Progenitor cell of endocrine pancreas (in vitro differentiated cells): ENCODE measurements at places on chromosomes 7 and 10. TPM values are rescaled to one million over a fixed set of nuclear protein-coding genes. Genes with fewer than 3 reads are reported as not detected.

- H3K36me3 ChIP-seq = no peaks in the 10 kb centered on the region
- DNase-seq = no peak
- H3K27ac ChIP-seq = no peak overlapping the region
- H3K27me3 ChIP-seq = no peaks in the 10 kb centered on the region
Measured at GRCh38 chr10:36872702-36873393, 252.6 kb upstream of the ANKRD30A start.

The UPK3B gene
- total RNA-seq = 1.7 and 4.7 TPM in 2 replicates

The HMX2 gene
- not detected in 2 replicates for total RNA-seq

GRCh38 chr10:98664329-98665042 is 217.8 kb upstream of the HPS1 start:
- H3K4me3 ChIP-seq = no peak overlapping the region
- H3K4me1 ChIP-seq = no peaks in the 10 kb centered on the region
- DNase-seq = no peak
- no peak overlapping the region for H3K27ac ChIP-seq

The ANKRD1 gene
- 48.1 and 61.8 TPM in 2 replicates for total RNA-seq

DNA sequence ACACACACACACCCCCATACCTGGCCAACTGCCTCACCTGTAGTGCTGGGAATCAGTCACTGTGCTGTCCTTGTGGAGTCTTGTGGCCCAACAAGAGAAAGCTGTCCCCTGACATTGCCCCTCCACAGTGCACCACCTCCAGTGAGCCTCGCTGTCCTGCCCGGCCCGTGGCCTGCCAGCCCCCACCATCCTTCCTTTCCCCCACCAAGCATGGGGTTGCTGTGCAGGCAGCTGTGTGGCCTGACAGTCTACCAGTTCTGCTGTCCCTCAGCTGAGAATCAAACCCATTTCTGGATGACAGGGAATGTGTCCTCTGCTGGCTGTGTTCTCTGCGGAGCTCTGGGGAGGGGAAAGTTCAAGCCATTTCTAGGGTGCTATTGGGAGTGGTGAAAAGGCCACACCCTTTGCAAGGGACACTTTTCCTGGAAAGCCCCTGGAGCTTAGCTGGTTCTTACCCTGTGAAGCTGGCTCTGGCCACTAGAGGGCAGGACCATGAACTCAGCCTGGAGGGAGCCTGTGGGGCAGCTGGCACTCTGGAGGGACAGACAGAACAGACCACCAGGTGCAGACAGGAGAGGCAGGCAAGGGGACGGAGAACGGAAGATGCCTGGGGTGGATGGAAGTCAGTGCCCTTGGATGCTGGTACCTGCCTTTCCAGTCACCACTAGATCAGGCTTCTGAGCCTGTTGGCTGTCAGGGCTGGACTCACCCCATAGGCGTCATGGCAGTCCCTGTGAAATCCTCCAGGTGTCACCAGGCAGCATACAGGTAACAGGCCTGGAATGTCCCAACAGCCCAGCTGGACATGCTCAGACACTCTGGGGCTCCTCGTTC is 10.5 kb upstream of the MTPAP start:
- H3K27me3 ChIP-seq = peaks cover 7% of the 10 kb centered on the region
- no peaks in the 10 kb centered on the region for H3K36me3 ChIP-seq
- DNase-seq = peak; percentile 62
- H3K4me3 ChIP-seq = no peak overlapping the region
- peak overlapping the region; percentile 3 for H3K27ac ChIP-seq
- H3K4me1 ChIP-seq = no peaks in the 10 kb centered on the region

GRCh38 chr7:158876984-158877383 is 20.6 kb downstream of the DYNC2I1 start:
- H3K4me1 ChIP-seq = no peaks in the 10 kb centered on the region
- no peak overlapping the region for H3K4me3 ChIP-seq
- H3K27ac ChIP-seq = no peak overlapping the region
- no peak for DNase-seq
- H3K36me3 ChIP-seq = peaks cover 25% of the 10 kb centered on the region
- H3K27me3 ChIP-seq = no peaks in the 10 kb centered on the region

DNA sequence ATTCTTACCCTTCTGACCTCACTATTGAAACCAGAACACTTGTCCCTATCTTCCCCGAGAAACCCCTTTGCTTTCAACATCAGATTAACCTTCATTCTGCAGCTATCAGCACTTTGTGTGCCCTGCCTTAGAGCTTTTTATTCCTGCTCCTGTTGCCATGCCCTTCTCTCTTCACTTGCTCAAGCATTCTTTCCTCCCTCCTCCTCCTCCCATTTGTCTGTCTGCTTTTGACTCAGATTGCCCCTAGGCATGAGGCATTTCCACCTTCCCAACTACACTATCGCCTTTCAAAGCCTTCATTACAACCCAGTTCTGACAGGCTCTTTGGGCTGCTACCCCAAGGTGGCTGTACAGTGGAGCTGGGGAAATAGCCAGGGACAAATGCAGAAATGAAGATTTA is 143.3 kb downstream of the SLC25A13 start:
- H3K27ac ChIP-seq = no peak overlapping the region
- no peak overlapping the region for H3K4me3 ChIP-seq
- peaks cover 19% of the 10 kb centered on the region for H3K4me1 ChIP-seq

DNA sequence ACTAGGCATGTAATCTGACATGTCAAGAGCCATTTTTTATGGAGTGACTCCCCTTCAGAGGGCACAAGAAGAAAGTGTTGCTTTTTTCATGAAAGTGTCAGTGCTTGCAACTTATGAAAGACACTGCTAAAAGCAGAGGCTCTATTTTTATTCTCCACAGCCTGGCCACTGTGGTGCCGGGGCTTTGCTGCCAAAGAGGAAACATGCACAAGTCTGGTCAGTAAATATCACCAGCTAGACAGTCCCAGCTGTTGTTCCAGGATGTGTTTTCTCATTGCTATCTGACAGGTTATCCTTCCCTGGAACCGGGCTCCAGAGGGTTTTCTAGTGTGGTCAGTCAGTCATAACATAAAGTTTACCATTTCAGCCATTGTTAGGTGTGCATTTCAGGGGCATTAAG is 180.7 kb upstream of the PITRM1 start:
- H3K4me3 ChIP-seq = no peak overlapping the region
- H3K27ac ChIP-seq = no peak overlapping the region
- no peak for DNase-seq
- no peaks in the 10 kb centered on the region for H3K36me3 ChIP-seq
- H3K4me1 ChIP-seq = no peaks in the 10 kb centered on the region

The SYCE1 gene
- total RNA-seq = not detected in 2 replicates

DNA sequence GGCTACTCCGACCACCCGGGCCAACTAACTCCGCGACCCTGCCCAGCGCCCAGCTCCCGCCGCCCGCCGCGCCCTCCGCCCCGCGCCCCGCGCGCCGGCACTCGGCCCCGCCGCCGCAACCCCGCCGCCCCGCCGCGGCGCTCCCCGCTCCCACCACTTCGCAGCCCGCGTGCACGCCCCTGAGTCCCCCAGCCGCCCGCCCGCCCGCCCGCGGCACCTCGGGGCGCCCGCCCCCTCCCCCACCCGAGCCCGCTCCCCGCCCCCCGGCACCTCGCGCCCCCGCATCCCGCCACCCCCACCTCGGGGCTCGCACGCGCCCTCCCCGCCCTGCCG is 598 bp downstream of the JAZF1 start:
- DNase-seq = no peak
- no peak overlapping the region for H3K27ac ChIP-seq
- no peaks in the 10 kb centered on the region for H3K36me3 ChIP-seq

The ASB15 gene
- not detected in 2 replicates for total RNA-seq

GRCh38 chr10:122062831-122063674 is 74.1 kb downstream of the TACC2 start:
- DNase-seq = peak; percentile 46
- H3K4me3 ChIP-seq = no peak overlapping the region
- no peaks in the 10 kb centered on the region for H3K27me3 ChIP-seq
- peak overlapping the region; percentile 89 for H3K27ac ChIP-seq

DNA sequence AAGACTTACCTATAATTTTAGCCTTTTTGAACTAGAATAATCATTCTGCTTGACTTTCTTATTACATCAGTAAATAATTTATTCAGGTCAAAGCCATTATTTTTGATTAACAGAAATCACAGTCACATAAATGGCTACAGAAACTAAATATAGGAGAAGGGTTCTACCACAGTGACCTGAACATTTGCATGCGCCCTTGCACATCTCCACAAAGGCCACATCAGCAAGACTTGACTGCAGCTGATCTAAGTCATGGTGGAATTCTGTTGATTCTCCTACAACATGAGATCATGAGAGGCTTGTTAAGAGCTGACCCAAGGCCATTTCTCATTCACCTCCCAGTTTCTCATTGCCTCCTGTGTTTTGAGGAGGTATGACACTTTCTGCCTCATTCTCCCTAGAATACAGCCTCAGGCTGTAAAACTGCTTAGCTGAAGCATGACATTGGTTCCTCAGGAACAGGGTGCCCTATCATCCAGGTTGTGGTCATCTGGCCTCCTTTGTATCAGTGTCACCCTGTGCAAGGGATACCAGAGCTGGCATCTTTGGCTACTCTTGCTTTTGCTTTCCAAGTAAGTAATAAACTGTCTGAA is 6.7 kb upstream of the IMMP2L start:
- no peaks in the 10 kb centered on the region for H3K36me3 ChIP-seq
- no peaks in the 10 kb centered on the region for H3K4me1 ChIP-seq
- H3K4me3 ChIP-seq = no peak overlapping the region
- no peaks in the 10 kb centered on the region for H3K27me3 ChIP-seq
- DNase-seq = no peak

GRCh38 chr10:122362621-122363020 is 11.9 kb upstream of the PLEKHA1 start:
- peaks cover 4% of the 10 kb centered on the region for H3K27me3 ChIP-seq
- H3K36me3 ChIP-seq = no peaks in the 10 kb centered on the region
- H3K4me3 ChIP-seq = no peak overlapping the region
- DNase-seq = no peak
- no peak overlapping the region for H3K27ac ChIP-seq

DNA sequence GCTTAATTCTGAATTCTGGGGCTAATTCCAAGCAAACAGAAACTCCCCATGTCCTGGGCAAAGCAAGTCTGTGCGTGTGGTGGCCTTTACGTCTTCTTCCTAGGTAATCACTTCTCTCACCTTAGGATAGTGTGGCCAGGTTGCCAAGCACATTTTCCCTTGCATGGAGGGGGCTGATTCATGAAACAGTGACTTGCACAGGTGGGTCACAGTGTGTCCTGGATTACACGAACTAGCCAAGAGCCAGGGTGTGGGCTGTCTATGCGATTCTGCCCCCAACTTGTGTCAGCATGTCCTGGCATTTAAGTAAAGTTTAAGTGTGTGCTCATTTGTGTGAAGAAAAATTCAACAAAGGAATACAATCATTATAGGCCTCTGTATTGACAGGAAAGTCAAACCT is 18.5 kb upstream of the SEM1 start:
- H3K4me3 ChIP-seq = no peak overlapping the region
- DNase-seq = no peak
- no peak overlapping the region for H3K27ac ChIP-seq
- H3K4me1 ChIP-seq = no peaks in the 10 kb centered on the region
- H3K36me3 ChIP-seq = no peaks in the 10 kb centered on the region
- H3K27me3 ChIP-seq = no peaks in the 10 kb centered on the region

The ZYX gene
- total RNA-seq = 65.4 and 69.0 TPM in 2 replicates

The SDHAF3 gene
- 15.1 and 17.1 TPM in 2 replicates for total RNA-seq

DNA sequence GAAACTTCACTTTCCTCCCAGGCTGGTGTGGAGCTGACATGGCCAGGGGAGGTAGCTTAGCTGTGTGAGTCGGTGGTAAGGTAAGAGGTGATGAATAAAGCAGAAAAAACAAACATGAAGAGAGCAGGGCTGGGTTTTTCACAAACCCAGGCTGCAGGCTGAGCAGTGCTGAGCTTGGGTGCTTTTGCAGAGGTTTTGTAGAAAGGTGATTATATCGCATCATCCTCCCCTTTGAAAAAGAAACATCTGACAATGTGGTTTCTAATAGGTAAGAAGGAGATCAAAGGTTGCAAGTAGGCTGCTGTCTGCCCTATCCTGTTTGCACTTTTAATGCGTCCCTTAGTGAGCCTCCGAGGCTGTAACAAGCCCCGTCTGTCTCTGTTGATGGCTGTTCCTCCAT is 69.6 kb upstream of the GRM8 start:
- no peaks in the 10 kb centered on the region for H3K36me3 ChIP-seq
- no peak for DNase-seq
- no peak overlapping the region for H3K4me3 ChIP-seq
- no peaks in the 10 kb centered on the region for H3K4me1 ChIP-seq

DNA sequence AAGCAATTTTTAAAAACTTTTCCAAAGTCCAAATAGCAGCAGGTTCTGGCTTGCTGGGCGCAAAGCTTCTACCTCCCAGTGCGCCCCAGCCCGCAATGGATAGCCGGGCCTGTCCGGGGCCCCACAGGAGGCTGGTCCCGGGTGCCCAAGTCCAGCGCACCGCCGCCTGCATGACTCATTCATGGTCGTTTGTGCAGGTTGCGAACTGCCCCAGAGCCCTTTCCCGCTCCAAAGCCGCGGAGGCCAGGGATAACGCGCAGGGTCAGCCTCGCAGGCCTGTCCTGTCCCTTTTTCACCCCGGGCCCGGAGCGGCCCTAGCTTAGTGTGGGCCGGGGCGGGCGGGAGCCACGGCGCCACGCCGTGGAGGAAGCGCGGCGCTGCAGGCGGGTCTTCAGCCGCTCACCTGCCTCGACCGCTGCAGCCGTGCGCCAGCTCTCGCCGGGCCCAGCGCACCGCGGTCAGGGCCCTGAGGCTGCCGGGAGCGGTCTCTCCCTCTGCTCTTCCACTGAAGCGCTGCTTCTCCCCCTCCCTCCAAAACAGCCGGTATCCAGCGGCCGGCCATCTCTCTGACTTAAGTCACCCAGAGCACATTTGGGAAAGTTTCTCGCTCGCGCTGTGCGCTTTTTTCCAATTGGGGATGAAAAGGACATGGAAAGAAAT is 1.7 kb upstream of the EGR2 start:
- H3K4me3 ChIP-seq = peak overlapping the region; percentile 90
- H3K27me3 ChIP-seq = peaks cover 77% of the 10 kb centered on the region
- no peak overlapping the region for H3K27ac ChIP-seq

The SH3PXD2A gene
- 25.5 and 28.0 TPM in 2 replicates for total RNA-seq

- no peaks in the 10 kb centered on the region for H3K27me3 ChIP-seq
- H3K27ac ChIP-seq = no peak overlapping the region
- no peaks in the 10 kb centered on the region for H3K36me3 ChIP-seq
- DNase-seq = no peak
Measured at GRCh38 chr10:3100856-3101640, 33.7 kb downstream of the PFKP start.

GRCh38 chr7:77426521-77427051 is 10.4 kb upstream of the GSAP start:
- H3K36me3 ChIP-seq = no peaks in the 10 kb centered on the region
- no peak for DNase-seq
- H3K4me3 ChIP-seq = no peak overlapping the region
- no peaks in the 10 kb centered on the region for H3K27me3 ChIP-seq
- H3K4me1 ChIP-seq = peaks cover 33% of the 10 kb centered on the region

GRCh38 chr10:6146921-6147320 is 55.8 kb upstream of the PFKFB3 start:
- H3K4me3 ChIP-seq = peak overlapping the region; percentile 38
- no peak for DNase-seq
- peaks cover 24% of the 10 kb centered on the region for H3K27me3 ChIP-seq
- H3K4me1 ChIP-seq = peaks cover 15% of the 10 kb centered on the region
